Stimulated activated CD4-positive, alpha-beta T cell treated with anti-CD3 and anti-CD28 coated beads, Interleukin-15, amount 100 ng/mL, for 24 hours (primary cell): ENCODE measurements at places on chromosomes 11 and 22.

DNA sequence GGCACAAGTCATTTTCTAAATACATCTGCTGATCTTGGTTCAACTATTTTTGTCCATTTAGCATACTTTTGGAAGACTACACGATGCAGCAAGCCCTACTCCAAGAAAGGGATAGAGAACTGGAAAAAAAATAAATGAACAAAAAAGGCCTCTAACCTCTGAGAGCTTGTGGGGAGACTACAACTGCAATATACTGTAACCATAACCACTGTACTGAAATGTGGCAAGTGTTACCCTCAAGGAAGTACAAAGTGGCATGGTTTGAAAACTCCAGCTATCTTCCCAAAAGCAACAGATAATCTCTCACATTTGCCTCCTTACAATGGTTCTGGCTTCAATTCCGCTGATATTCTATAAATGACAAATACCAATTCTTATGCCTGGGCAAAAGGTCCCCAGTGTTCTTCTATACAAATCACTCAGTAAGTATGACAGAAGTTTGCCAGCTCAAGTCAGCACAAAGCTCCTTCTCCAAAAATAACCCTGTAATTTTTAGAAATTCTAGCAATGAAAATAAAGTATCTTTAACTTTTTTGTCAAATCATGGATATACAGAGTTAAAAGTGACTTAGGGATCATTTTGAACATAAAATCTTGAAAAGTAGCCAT, 22.9 kb downstream of the AMBRA1 start:
- no peak for DNase-seq

- no peak for DNase-seq
Measured at GRCh38 chr22:44596396-44597125, 98.5 kb upstream of the RTL6 start.

- DNase-seq: no peak
Measured at GRCh38 chr22:28172892-28173670, 254.0 kb upstream of the PITPNB start.

- DNase-seq: no peak
Measured at GRCh38 chr11:58058276-58059006, 27.7 kb downstream of the OR6Q1 start.

DNA sequence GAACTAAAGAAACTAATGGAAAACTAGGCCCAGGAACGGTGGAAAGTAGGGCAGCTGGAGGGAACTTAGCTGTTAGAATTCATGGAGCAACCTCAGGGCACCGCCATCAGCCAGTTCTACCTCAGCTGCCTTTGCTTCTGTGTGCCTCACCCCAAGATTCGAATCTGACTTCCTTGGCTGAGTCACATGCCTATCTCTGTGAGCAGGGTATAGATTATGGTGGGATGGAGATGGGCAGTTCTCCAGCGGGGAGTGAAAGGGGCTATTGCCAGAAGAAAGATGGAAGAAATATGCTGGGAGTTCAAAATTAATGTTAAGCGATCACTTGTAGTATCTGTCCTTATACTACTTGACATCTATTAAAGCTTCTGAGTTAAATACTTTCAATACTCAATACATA, 18.9 kb upstream of the VWA5A start:
- DNase-seq: no peak

GRCh38 chr11:64268025-64268892, 16.2 kb downstream of the BAD start:
- no peak for DNase-seq

GRCh38 chr22:49812838-49813237, 14.8 kb downstream of the BRD1 start:
- DNase-seq: no peak

- no peak for DNase-seq
Measured at GRCh38 chr22:47775686-47776085, 1013.2 kb downstream of the TBC1D22A start.

DNA sequence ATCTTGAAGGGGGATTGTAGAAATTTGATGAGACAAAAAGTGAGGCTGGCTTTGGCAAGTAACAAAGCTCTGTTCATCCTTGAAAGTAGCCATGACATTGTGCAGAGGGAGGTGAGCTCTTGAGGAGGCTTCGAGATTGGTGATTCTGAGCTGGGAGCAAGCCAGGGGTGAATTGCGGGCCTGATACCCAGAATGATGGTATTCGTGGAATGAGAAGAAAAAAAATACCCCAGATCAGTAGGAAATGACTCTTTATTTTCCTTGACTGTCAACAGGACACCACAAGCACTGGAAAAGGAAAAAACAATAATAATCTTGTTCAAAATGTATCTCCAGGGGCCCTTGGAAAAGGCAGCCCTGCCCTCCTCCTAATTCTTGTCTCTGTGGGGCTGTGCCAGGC, 62.7 kb downstream of the TSPAN18 start:
- no peak for DNase-seq

DNA sequence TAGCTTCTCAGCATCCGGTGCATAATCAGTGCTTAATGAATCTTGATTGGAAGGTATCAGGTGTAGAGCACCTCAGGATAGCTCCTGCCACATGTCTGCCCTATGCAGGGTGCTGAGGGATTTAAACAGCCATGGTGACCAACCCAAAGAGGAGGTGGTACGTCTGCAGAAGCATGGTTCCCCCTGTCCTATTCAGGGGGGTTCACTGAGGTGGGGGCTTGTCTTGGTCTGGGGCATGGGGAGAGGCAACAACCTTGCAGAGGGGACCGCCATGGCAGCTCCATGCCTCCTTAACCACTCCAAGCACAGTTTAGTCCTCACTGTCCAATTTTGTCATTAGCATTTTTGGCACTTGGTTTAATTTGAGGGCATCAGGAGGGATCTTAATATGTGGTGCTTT, 24.9 kb downstream of the UBE2L3 start:
- DNase-seq: no peak

- DNase-seq: no peak
Measured at GRCh38 chr22:41898645-41899044, 16.2 kb downstream of the SHISA8 start.

DNA sequence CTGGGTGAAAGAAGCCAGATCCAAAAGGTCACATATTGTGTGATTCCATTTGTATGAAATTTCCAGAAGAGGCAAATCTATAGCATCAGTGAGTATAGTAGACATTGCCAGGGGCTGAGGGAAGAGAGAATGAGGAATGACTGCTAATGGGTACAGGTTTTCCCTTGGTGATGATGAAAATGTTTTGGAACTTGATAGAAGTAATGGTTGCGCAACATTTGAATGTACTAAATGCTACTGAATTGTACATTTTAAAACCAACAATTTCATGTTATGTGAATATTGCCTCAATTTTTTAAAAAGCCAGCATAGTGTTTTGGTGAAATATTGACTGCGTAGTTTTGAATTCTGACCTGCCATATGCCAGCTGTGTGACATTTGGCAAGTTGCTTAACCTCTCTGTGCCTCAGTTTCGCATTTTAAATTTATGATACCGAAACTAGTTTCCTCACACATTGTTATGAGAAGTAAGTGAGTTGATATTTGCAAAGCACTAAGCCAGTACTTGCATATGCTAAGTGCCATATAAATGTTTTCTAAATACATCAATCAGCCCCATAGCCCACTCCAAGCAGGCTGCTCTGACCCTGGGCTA, 75.4 kb upstream of the TMEM45B start:
- DNase-seq: no peak

- no peak for DNase-seq
Measured at GRCh38 chr11:9160166-9160565, 68.8 kb upstream of the SCUBE2 start.

DNA sequence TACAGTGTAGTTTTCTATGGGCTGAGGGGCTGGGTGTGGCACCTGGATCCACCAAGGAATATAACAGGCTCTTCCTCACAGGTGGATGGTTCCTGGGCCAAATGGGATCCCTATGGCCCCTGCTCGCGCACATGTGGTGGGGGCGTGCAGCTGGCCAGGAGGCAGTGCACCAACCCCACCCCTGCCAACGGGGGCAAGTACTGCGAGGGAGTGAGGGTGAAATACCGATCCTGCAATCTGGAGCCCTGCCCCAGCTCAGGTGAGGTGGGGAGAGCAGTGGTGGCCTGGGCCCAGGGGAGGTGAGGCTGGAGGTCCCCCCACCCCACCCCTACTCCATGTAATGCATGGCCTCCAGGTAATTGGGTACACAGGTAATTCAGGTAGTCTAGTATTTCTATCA, 20.7 kb downstream of the ADAMTS15 start:
- DNase-seq: no peak

DNA sequence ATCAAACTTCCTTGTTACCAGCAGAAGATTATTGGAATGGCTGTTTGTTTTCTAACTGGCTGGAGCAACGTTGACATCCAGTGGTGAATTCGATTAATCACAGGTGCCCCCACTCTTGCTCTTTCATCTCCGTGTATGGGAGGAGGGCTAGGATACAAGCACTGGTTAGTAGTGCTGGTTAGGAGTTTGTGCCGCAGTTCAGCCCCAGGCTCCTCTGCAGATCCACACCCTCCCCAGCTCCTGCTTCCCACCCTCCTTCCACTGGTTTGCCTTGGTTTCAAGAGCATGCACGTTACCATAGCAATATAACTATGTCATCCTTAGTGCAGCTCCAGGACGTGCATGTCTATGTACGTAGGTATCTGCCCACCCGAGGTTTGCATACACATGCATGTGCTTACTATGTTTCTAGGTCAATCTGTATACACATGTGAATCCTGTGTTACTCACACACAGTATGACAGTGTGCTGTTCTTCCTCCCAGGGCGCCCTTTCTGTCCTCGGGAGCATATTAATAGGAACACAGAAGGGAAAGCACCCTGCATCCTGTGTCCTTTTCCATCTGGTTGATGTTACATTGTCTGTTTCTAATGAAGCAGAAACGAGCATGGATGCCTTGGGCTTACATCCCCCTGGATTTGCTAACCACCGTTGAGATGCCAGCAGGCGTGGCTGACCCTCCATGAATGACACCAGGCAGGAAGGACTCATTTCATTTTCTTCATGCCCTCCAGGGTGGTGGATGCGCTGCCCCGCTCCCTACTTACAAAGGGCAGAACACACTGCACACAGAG, 539.3 kb downstream of the OPCML start:
- DNase-seq: no peak

DNA sequence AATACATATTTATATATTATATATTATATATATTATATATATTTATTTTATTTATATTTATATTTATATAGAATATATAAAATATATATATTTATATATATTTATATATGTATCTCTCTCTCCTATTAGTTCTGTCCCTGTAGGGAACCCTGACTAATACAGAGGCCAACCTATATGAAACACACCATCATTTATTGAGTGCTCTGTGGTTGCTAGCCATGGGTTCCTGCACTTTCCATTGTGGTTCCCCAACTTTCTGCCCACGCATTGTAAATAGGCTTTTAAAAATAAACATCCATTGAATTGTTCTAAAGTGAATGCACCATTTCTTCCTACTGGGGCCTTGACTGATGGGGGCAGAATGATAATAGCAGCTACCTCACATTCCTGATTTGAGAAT, 93.8 kb upstream of the SESN3 start:
- DNase-seq: no peak

DNA sequence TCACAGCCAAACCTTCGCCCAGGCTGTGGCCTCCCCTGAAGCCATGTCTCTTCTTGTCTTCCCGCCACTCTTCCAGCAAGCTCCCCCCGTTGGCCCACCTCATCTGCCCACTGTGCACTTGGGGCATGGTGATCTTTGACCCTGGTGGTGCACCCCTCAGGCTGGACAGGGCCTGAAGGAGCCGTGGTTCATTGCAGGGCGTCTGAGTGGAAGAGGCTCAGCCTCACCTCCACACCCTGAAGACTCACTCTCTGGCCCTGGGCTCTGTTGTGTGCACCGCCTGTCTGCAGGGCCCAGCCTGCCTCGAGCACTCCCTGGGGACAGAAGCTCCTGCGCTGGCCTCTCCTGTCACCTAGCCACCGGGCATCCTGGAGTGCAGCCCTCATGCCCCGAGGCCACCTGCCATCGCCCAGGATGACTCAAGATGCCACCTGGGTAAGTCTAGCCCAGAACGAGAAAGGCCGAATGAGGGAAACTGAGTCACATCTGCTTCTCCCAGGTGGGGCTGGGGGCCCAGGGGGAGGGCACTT, 40.8 kb upstream of the PPARA start:
- no peak for DNase-seq

- no peak for DNase-seq
Measured at GRCh38 chr11:113119074-113119473, 157.9 kb downstream of the NCAM1 start.

DNA sequence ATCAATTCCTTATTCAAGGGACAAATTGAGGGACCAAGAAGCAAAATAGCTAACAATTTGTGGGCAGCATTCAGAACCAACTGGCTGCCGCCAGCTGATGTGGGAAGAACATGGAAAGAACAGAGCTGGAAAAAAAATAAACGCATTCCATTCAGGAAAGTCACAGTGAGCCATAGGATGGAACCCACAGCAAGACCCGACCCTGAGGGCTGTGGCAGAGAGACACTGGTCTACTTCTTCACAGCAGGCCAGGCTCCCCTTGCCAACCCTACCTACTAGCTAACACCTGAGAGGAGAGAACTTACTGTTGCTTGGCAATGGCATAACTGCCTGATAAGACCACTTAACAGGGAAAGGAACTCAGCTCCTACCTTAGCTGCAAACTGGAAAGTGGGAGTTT, 123.5 kb upstream of the APOA1 start:
- no peak for DNase-seq

DNA sequence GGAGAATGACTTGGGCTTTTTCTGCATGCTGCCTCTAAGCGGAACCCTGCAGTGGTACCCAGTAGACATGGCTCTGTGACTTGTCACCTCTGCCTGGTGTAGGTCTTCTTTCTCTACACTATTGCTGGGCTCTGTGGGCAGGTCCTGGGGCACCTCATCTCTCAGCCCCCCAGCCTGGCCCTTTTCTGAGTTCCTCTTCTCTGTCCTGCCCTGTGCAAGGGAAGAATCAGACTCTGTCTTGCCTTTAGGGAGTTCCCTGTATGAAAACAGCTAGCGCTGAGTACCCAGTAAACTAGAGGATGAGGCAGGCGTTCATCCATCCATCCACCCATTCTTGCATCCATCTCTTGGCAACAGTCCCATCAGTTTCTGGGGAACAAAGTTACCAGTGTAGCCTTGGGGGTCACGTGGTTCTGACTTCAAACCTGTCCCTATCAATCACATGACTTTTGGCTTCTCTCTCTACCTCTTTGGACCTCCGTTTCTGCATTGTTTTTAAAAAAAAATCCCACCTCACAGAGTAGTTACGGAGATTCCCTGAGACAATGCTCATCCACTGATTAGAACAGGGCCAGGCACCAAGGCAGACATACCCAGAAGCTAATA, 86.4 kb upstream of the WNT11 start:
- no peak for DNase-seq

- DNase-seq: no peak
Measured at GRCh38 chr11:62013537-62014476, 46.4 kb upstream of the FTH1 start.

DNA sequence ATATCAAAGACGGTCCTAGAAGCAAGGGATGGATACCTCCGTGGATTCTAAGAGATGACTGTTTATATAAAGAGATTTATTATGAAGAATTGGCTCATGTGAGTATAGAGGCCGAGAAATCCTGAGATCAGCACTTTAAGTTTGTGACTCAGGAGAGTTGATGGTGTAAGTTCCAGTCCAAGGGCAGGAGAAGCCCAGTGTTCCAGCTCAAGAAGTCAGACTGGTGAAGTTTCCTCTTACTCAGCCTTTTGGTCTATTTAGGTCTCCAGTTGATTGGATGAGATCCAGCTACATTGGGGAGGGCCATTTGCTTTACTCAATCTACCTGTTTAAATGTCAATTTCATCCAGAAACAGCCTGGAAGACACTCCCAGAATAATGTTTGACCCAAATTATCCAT, 45.1 kb downstream of the TSPAN18 start:
- DNase-seq: no peak
